ENCODE measurements at places on chromosomes 16 and 17.

DNA sequence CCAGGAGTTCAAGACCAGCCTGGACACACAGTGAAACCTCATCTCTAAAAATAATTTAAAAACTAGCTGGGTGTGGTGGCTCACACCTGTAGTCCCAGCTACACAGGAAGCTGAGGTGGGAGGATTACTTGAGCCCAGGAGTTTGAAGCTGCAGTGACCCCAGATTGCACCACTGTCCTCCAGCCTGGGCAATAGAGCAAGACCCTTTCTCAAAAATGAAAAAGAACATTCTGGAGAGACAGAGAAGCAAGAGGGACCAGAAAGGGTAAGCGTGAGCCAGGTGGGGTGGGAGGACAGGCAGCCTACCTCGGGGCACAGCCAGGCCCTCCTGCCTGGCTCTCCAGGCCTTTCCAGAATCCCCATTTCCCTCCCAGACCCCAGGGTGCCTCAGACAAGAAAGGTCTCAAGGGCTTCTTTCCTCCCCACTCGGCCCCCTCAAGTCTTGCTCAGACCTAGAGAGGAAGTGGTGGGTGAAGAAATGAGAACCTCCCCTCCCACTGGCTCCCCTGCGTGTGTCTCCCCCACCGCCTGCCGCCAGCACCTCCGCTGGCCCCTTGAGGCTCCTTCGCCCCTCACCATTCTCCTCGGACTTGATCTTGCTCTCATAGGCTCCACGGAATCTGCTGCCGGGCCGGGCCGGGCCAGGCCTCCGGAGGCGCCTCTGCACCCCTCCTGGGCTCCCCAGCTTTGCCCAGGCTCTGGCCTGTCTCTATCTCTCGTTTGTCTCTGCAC is 503 bp downstream of the C16orf54 start:
- peak; percentile 75 for DNase-seq

GRCh38 chr17:17322516-17323510 is 19.6 kb downstream of the NT5M start:
- no peak for DNase-seq

GRCh38 chr16:19854543-19854876 is 30.1 kb downstream of the GPRC5B start:
- DNase-seq, result no peak

GRCh38 chr17:20968913-20969616 is 73.7 kb downstream of the USP22 start:
- no peak for DNase-seq

DNA sequence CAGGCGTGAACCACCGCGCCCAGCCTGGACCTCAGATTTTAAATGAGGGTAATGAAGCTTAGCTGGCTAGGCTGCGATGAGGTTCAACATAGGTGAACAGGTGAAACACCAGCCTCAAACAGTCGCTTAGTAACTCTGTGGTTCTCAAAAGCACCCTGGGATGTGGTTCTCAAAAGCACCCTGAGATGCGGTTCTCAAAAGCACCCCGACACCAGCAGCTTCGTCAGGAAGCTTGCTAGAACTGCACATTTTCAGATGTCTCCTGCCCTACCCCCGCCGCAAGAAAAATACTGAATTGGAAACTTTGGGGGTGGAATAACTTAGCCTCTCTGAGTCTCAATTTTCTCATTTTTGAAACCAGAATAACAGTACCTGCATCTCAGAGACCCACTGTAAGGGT is 86.7 kb upstream of the XYLT1 start:
- DNase-seq, result no peak

GRCh38 chr17:42378959-42379594 is 9.2 kb downstream of the STAT3 start:
- DNase-seq, result peak; percentile 53

- no peak for DNase-seq
Measured at GRCh38 chr17:69602972-69603371, 188.5 kb downstream of the MAP2K6 start.

All from suppressor macrophage (primary cell).